ENCODE measurements at places on chromosomes 3 and 15.

GRCh38 chr15:48307586-48307985 is 23.6 kb upstream of the DUT start:
- DNase-seq, result no peak

- peak; percentile 91 for DNase-seq
Measured at GRCh38 chr3:72487078-72487765, 361.0 kb downstream of the SHQ1 start.

DNA sequence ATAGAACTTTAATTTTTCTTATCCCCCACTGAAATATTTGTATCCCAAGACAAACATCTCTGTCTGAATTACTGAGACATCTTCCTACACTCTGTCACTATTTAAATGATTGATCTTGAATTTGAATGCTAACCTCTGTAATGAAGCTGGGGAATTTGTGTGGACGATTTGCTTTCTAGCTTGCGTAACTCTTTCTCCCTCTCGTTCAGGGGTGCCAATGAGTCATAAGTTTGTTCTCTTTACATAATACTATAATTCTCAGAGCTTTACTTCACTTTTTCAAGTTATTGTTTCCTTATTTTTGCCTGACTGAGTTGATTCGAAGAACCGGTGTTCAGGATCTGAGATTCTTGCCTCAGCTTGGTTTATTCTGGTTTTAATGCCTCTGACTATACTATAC is 783.3 kb upstream of the CADM2 start:
- DNase-seq, result no peak

DNA sequence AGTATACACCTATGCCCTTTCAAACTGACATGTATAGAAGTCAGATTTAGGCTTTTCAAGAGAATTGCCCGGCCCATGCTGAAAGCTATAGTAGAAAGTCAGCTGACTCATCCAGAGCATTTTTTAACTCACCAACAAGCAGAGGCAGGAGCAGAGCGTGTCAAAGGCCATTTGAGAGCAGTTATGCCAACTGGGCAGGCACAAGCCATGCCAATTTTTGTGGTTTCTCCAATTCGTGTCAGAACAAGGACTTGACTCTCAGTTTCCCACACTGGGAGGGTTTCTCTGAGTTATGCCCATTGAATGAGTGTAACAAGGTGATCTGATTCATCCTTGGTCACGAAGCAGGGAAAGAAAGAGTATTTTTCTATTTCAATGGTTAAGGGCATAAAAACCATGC is 403.3 kb upstream of the THBS1 start:
- DNase-seq, result no peak

- DNase-seq, result peak; percentile 95
Measured at GRCh38 chr3:59818033-59818918, 768.5 kb upstream of the CFAP20DC start.

DNA sequence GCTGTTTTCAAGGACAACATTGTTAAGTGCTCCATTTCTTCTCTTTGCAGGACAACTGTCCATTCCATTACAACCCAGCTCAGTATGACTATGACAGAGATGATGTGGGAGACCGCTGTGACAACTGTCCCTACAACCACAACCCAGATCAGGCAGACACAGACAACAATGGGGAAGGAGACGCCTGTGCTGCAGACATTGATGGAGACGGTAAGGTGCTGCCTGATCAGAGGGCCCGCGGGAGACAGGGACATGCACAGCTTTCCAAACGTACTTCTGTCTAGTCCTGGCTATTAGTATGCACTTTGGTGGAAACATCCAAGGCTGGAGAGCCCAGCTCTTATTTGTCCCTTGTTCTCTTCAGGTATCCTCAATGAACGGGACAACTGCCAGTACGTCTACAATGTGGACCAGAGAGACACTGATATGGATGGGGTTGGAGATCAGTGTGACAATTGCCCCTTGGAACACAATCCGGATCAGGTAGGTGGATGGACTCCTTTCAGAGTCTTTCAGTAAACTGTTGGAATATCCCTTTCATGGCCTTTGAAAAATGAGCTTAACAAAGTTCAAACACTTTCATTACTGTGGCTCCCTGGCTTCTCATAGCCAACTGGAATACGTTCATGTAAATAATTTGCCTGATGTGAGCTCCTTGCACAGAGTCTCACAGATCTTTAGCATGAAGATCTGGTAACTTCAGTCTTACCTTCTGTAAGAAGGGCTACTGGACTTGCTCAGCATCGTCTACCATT is 10.4 kb downstream of the THBS1 start:
- DNase-seq, result peak; percentile 19

- DNase-seq, result no peak
Measured at GRCh38 chr15:89963301-89964231, 37.6 kb upstream of the ZNF710 start.

- DNase-seq, result no peak
Measured at GRCh38 chr3:134768837-134769236, 26.2 kb upstream of the EPHB1 start.

GRCh38 chr3:141553055-141553454 is 66.2 kb downstream of the RASA2 start:
- no peak for DNase-seq

GRCh38 chr3:127825756-127826155 is 3.4 kb upstream of the MGLL start:
- DNase-seq, result peak; percentile 43

GRCh38 chr3:126354776-126355175 is 2.4 kb downstream of the KLF15 start:
- DNase-seq, result no peak

DNA sequence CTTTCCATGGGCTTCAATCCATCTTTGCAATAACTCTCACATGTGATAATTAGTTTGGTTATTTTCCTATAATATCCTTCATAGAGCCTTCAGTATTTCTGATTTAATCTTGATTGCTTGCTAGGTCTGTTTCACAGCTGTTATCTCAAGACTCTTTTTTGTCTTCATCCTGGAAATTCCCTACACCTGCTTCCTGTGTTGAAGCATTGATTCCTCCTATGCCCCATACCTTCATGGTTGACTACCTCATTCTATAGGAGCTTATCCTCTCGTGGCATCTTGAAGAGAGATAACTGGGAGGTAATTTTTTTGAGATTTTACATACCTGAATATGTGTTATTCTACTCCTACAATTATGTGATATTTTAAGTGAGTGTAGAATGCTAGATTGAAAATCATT is 26.7 kb downstream of the PIK3CA start:
- no peak for DNase-seq

GRCh38 chr3:94616833-94617232 is 554.0 kb downstream of the NSUN3 start:
- no peak for DNase-seq

DNA sequence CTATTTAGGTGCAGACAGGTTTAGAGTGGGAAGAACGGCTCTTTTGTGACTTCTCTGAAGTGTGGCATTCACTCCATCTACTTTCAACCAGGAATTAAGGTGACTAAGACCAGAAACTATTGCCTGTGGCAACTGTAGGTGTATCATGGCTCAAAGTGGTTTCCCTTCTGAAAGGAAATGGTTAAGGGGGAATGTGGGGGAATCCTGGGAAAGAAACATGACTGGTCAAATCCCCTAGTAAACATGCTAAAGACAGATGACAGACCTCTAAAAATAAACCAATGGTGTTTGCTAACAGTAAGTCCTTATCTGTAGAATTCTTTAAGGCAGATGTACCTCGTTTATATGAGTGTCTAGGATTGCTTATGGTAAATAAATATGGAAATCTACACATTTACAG is 56.9 kb downstream of the MEGF11 start:
- no peak for DNase-seq

DNA sequence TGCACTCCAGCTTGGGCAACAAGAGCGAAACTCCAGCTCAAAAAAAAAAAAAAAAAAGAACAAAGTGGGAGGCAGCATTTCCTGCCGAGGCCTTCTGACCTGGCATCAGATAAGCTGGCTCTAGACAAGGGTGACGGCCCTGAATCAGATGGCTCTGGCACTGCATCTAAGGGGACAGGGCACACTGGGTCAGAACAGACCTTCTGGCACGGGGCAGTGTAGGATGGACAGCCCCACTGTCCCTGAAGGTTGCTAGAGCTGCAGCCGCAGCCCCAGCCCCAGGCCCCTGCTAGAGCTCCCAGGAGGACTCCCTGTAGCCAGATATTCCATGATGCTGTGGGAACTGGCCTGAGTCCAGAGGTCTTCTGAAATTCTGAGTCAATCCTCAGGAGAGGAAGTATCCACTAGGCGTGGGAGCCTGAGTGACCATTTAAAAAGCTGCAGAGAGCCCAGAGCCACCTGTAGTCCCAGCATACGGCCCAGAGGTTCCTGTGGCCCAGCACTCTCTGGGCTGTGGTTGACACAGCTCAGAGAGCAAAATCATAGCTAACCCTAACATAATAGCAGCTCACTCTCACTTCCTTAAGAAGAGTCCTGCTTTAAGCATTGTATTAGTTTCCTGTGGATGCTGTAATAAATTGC is 69.2 kb upstream of the MFGE8 start:
- peak; percentile 83 for DNase-seq

- no peak for DNase-seq
Measured at GRCh38 chr3:189500798-189501495, 130.2 kb upstream of the TP63 start.

GRCh38 chr3:150314248-150315004 is 93.7 kb upstream of the TSC22D2 start:
- no peak for DNase-seq

DNA sequence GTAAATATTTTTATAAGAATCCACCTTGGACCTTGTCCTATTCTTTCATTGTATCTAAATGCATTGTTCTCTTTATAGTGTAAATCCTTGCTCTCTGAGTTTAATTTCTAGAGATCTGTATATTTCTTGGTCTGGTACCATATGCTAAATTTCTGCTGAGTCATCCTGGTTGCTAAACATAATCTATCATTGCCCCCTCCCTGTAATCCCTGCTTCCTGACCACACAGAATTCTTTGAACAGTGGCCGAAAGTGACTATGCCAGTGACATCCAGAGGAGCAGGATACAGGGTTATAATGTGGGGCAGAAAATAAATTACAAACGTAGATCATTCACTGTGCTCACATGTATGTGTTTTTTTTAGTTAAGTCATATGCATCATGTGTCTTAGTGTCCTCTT is 143.1 kb downstream of the DIPK2A start:
- peak; percentile 30 for DNase-seq

GRCh38 chr3:87311309-87311708 is 34.9 kb upstream of the POU1F1 start:
- DNase-seq, result peak; percentile 19

- no peak for DNase-seq
Measured at GRCh38 chr3:184846496-184846895, 34.5 kb downstream of the VPS8 start.

DNA sequence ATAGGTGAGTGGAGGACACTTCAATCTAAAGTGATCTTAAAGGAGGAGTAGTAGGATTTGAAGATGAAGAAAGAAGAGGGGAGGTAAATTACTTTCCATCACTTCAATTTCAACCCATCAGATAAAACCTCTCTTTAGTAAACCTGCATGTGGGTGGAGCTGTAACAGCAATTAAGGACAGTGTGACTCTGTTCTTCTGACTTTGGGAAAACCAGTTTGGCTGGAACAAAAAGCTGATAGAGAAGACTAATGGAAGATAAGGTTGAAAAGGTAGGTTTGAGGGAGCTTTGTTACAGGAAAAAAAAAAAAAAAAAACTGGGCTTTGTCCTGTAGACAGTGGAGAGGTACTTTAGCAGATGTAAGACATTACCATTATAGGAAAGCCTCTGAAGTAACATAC is 4.5 kb upstream of the GSK3B start:
- DNase-seq, result no peak

- no peak for DNase-seq
Measured at GRCh38 chr3:9231006-9231405, 18.4 kb downstream of the SRGAP3 start.

GRCh38 chr3:39193391-39193790 is 996 bp upstream of the XIRP1 start:
- DNase-seq, result no peak

DNA sequence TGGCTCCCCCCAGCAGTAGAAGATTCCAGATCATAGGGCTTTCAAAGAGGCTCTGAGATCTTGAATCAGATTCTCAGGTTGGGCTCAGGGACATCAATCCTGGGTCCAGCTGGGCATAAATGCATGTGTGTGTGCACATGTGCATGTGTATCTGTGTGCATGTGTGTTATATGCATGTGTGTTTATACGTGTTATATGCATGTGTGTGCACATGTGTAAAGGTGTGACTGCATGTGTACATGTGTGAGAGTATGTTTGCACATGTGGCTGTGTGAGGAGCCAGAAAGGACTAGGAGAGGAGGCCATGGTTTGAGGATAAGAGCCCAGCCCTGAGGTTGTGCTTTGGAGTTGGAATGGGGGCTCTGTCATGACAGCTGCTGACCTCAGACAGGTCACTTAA is 1.8 kb upstream of the MAPKAPK3 start:
- no peak for DNase-seq

DNA sequence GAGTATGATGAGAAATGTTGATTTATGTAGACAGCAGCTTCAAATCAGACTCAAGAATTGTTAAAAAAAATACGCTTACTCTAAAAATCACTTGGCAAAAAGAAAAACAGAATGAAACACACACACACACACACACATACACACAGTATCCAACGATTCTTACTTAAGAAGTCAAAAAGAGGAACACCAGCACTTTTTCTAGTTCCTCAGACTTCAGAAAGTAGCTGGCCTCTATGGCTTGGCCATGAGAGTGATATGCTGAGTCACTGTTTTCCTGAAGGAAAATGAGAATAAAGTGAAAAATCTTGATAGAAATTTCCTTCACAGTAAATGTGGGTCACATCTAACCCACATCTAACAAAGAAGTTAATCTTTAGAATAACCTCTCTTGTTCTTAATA is 22.1 kb downstream of the CNTN3 start:
- DNase-seq, result no peak

DNA sequence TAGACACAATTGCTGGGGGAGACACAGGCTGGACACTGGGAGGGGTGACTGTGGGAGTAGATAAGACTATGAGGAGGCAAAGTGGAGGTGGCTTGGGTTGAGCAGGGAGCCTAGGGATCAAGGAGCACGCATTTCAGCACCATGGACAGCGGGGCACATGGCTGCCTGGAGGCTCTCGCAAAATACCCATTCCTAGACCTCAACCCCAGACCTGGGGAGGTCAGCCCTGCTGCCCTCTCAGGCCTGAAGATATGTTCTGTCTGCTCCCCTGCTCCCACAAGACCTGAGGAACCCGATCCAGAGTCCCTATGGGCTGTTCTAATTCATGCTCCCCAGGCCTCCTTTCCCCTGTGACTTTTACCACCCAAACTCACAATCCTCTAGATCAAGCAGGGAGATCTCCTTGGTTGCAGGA is 16.0 kb upstream of the CPEB1 start:
- DNase-seq, result peak; percentile 59

- peak; percentile 91 for DNase-seq
Measured at GRCh38 chr3:4656059-4656458, 162.9 kb downstream of the ITPR1 start.
